ENCODE measurements at places on chromosomes 12 and 14.

DNA sequence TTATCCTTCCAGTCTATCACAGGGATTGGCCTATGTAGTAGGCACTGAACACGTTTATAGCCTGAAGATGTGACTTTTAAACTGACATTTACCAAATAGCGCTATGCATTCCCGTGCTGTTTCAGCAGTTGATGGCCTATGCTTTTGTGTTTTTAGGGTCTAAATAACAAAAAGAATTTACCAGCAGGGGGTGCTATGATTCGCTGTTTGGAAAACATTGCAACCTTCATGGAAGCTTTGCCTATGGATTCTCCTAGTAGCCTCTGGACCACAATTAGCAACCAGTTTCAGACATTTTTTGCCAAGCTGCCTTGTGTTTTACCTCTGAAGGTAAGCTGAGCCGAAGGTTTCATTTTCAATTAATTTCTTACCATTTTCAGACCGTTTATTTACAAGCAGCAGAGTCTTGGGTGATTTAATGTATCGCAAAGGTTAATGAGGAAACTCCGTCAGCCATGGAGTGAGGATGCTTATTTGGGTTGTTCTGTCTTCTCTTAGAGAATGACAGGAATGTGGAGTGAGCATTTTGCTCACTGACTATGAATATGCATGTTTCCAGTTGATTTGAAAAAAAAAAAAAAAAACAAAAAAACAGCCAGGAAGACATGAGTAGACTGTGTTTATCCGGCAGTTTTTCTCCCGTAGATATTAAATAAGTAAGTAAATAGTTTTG lies 133.1 kb downstream of the PRIMA1 start:
- peak; percentile 8 for DNase-seq

DNA sequence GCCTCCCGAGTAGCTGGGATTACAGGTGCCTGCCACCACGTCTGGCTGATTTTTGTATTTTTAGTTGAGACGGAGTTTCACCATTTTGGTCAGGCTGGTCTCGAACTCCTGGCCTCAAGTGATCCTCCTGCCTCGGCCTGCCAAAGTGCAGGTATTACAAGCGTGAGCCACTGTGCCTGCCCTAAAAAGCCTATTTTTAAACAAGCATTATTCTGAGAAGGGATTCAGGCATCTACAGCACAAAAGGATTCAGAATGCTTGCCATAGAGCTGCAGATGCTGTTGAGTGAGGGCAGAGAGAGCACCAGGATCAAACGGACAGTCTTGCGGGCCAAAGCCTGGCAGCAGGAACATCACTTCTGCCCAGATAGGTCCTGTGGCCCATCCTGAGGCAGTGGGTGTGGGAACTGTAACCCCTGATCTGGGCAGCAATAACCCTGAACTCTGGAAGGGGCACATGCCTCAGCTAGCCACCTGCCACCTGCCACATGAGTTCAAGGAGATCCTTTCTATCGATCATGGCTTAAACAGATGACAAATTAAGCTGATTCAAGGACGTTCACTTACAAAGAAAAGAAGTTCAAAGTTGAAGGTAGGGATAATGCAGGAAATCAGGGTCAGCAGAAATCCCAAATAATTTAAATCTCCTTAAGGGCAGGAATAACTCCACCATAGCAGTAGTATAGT lies 16.8 kb upstream of the SNX6 start:
- DNase-seq: no peak

DNA sequence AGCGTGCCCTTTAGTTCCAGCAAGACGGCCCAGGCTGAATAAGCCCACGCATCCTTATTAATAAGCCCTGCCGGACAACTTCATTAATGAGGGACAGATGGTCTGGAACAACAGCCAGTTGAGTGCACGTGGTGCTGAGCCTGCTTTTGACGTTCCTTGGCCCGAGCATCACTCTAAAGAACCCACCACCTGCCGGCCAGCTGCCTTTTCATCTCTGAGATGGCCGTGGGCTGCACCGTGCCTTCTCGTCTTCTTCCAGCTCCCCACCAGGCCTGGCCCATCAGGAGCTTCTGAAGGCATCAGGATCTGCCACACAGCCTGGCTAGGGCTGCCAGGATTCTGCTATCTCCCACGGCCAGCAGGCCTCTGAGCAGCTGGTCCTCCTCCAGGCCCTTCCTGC lies 80.0 kb downstream of the AACS start:
- no peak for DNase-seq

DNA sequence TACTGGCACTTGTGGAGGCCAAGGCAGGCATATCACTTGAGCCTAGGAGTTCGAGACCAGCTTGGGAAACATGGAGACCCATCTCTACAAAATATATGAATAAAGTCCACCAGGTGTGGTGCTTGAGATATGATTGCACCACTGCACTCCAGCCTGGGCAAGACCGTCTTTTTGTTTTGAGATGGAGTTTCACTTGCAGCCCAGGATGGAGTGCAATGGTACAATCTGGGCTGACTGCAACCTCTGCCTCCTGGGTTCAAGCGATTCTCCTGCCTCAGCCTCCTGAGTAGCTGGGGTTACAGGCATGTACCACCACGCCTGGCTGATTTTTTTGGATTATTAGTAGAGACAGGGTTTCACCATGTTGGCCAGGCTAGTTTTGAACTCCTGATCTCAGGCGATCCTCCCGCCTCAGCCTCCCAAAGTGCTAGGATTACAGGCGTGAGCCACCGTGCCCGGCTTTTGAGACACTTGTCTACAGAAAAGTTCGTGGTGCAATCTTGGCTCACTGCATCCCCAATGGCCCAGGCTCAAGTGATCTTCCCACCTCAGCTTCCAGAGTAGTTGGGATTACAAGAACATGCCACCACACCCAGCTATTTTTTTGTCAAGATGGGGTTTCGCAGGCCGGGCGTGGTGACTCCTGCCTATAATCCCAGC lies 16.3 kb upstream of the ATP5F1B start:
- no peak for DNase-seq

GRCh38 chr12:24175284-24175683 lies 225.8 kb upstream of the SOX5 start:
- no peak for DNase-seq

GRCh38 chr14:104245075-104245474 lies 106.7 kb downstream of the KIF26A start:
- DNase-seq: no peak

DNA sequence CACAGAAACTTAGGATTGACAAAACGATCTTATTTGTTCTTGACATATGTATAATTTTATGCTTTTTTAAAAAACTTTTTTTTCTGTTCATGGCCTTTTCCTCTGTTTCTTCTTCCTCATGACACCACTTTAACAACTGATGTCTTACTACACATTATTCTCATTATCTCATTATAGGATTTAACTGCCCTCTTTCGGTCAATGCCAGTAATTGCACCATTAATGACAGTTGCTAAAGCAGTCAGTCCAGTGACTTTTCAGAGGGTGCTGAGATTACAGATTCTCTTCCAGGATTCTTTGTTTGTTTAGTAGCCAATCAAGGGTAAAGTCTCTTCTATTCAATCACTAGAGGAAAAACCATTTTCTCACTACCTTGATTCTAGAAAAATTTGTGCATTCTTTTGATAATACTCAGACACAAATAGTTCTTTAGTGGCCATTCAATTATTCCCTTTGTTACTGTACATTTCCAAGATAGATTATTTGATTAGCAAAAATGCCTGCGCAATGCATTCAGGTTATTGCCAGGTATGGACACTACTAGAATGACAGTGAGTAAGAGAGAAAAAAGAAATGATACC lies 50.1 kb downstream of the KLRG1 start:
- peak; percentile 17 for DNase-seq

DNA sequence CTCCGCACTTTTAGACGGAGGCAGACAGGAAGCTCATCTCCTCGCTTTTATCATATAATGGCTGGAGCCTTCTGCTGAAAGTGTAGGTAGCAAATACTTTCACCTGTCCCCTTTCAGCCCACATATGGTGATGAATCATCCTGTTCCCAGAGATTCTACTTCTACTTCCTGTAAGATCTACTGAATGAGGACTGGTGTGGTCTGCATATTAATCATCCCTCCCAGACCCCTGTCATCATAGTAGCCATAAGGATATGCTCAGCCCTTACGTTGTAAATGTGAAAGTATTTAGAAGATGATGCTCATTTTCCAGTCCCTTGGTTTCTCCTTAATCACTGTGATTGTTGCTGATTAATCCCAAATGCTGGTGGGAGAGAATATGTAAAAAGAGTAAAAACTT lies 268.2 kb upstream of the GRIP1 start:
- no peak for DNase-seq

- peak; percentile 33 for DNase-seq
These were observed 29.7 kb downstream of the LGR5 start for GRCh38 chr12:71469258-71469750.

GRCh38 chr14:68791078-68791901 lies 1.6 kb downstream of the ZFP36L1 start:
- DNase-seq: no peak

- no peak for DNase-seq
These were observed 2.1 kb upstream of the ATP23 start for GRCh38 chr12:57939291-57939690.

Measured in AG09309 (cell line).